ENCODE measurements at places on chromosomes 7 and 10.

DNA sequence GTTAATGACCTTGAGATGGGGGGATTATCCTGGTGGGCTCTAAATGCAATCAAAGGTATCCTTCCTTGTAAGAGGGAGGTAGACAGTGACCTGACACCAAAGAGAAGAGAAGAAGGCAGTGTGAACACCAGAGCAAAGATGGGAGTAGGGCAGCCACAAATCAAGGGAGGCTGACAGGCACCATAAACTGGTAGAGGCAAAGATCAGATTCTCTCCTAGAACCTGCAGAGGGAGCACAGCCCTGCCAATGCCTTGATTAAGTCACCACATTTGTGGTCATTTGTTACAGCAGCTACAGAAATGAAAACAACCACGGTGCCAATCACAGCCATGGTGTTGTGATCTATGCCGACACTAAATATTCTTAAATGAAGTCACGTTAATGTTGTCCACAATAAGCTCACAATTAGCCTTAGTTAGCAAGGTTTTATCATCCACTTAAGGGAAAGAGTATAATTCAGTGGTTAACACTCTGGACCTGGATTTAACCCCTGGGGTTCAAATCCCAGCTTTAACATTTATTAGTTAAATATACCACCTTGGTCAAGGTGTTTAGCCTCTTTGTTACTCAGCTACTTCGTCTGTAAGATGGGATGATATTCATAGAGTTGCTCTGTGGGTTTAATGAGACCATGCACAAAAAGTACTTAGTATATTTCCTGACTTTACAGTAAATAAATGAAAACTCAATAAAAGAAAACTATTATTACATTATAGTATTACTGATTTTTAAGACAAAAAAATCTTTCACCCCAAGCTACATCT is 70.8 kb downstream of the SGMS1 start:
- DNase-seq, result no peak

DNA sequence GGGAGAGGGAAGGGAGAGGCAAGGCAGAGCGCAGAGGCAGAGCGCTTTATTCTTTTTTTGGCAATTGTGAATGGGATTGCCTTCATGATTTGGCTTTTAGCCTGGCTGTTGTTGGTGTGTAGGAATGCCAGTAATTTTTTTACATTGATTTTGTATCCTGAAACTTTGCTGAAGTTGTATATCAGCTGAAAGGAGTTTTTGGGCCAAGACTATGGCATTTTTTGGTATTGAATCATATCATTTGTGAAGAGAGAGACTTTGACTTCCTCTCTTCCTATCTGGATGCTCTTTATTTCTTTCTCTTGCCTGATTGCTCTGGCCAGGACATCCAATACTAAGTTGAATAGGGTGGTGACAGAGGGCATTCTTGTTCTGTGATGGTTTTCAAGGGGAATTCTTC is 291.3 kb downstream of the REEP3 start:
- no peak for DNase-seq

- no peak for DNase-seq
Measured at GRCh38 chr10:115222039-115222438, 128.9 kb downstream of the ATRNL1 start.

DNA sequence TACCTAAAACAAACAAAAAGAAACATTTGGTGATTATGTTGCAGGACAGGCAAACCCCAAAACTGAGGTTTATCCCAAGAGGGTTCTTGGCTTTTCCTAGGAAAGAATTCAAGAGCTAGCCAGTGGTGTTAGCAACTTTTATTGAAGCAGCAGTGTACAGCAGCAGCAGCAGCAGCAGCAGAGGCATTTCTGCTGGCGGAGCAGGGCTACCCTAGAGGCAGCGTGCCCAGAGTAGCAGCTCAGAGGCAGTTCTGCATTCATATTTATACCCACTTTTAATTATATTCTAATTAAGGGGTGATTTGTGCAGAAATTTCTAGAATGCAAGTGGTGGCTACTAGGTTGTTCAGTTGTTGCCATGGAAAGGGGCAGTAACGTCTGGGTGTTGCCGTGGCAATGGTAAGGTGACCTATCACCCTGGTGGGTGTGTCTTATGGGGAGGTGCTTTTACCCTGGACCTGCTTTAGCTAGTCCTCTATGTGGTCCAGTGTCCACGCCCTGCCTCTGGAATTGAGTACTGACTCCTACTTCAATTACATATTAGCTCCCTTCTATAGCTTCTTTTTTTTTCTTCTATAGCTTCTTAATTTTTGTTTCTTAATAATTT is 53.9 kb downstream of the VCL start:
- no peak for DNase-seq

DNA sequence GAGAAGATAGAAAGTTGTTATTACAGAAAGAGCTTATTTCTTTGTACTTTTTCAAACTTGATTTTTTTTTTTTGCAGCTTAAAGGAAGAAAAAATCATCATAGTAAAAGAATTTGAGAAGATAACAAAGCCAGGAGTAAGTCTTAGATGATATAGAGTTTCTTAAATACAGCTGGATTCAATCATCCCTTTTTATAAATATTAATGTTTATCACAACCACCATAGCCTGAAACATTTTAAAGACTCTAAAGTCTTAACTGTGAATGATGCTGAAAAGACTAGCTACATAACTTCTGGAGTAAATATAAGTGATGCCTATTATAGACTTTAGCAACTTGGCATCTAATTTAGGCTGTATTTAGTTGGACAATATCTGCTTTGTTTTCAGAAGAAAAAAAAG is 54.8 kb upstream of the FGL2 start:
- DNase-seq, result no peak

GRCh38 chr7:66050990-66051448 is 24.6 kb upstream of the ASL start:
- no peak for DNase-seq

DNA sequence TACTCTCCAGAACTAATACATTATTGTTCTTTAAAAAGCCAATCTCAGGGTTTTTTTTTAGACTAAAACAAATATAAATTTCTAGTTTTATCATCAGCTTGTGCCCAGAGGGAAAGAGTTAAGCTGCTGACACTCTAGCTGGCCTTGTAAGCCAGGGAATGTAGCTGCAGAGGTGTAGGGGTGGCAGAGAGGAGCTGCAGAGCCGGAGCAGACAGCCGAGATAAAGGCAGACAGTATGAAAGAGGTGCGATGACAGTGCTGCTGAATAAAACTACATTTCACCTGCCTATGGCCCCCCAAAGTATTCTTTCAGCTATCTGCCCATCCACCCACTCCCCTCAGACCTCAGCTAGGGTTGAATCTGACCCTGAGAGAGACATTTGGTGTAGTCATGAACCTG is 653.7 kb upstream of the ZWINT start:
- no peak for DNase-seq

DNA sequence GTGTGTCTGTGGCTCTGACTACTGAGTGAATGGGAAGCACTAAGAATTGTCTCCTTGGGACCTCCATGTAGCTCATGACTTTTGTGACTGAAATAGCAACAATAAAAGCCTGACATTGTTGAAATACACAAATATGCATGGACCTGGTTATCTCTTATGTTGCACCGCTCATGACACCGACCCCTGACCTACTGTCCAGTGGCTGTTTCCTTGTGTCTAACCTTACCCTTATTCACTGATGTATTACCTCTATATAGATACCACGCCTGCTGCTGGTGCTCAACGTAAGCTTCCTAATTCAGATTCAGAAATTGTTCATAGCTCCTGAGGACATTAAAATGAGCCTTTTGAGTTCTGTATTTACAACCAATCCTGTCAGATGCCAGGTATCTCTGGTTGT is 243.4 kb upstream of the SEMA3C start:
- DNase-seq, result no peak

GRCh38 chr7:151626422-151627115 is 106.9 kb upstream of the RHEB start:
- DNase-seq, result no peak

DNA sequence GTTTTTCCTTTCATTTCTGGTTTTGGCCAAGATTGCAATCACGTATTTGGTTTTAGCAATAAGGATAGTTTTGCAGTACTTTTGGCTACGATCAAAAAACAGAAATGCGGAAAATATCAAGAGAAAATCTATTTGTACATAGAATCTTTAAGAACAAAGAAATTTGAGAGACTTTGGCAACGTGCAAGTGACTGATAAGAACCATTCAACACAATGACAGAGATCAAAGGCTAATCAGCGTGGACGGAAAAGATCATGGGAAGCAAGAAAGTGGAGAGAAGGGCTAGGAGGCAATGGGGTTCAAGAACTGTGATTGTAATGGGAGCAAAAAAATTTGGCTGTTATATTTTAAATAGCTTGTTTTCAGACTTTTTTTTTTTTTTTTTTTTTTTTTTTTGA is 16.2 kb upstream of the LRRN3 start:
- DNase-seq, result no peak

GRCh38 chr7:139192014-139192706 is 38.9 kb upstream of the UBN2 start:
- no peak for DNase-seq

DNA sequence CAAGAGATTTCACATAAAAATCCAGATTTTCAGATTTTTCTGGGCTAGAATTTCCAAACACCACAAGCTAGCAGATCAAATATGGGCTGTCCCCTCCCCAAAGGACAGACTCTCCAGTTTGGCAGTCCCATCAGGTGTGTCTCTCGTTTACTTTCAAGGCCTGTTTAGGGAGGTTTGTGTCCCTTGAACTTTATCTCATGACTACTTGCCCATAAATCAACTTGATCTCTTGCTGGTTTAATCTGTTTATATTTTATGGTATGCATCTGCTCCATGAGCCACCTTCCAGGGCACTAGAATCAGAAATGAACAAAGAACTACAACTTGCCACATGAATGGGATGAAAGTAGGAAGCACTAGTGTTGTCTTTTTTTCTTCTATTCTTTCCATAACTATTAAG is 5.2 kb downstream of the ZDHHC6 start:
- DNase-seq, result no peak

GRCh38 chr10:14146025-14146424 is 184.7 kb downstream of the FRMD4A start:
- no peak for DNase-seq

GRCh38 chr10:12535656-12536055 is 186.3 kb downstream of the CAMK1D start:
- no peak for DNase-seq

DNA sequence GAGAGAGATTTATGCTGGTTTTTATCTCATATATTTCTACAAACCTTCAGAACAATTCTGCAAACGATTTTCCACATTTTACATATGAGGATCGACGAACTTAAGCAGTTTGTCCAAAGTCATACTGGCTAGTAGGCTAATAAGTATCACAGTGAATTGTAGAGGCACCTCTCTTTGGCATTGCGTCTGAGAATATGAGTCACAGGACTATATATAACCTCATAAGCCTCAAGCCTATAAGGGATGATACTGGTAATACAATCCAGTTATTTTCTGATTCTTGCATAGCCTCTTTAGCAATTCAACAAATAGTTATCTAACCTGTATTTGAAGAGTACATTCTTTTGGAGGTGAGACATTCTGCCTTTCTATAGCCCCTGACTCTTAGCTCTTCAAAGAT is 129.8 kb downstream of the GPR158 start:
- DNase-seq, result no peak

- no peak for DNase-seq
Measured at GRCh38 chr10:60863796-60864195, 80.2 kb downstream of the RHOBTB1 start.

DNA sequence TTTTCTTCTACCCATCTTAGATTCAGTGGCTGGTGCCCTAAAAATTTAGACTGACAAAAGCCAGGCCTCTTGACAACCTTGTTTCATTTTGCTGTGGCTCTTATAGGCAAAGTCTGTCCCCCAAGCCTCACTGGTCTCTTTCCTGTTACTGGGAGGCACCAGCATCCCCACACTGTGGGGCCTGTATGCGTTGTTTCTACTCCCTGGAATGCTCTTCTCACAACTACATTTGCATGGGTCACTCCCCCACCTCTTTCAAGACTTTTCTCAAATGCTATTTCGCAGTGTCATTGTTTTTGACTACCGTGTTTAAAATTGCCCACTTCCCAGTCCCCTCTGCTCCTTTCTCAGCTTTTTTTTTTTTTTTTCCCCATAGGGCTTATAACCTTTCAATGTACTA is 108.7 kb upstream of the DGKB start:
- no peak for DNase-seq

- no peak for DNase-seq
Measured at GRCh38 chr7:75565132-75565837, 73.2 kb downstream of the SPDYE5 start.

DNA sequence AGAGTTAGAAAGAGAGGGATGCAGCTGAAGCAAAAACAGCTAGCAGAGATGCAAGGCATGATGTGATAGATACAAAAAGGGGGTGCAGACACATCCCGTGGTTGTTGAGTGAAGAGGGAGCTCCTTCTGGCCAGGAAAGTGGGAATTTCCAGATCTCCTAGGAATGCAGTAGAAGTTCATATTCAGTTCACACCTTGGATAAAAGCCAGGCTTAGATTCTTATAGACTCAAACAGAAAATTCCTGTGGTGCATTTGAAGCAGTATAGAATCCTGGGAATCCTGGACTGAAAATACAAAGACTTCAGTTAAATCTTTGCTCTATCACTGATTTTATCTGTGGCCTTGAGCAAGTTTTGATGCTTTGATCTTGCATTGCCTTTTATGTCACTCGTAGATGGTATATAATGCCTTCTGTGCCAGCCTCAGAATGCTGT is 33.9 kb downstream of the SGPL1 start:
- DNase-seq, result no peak
